ENCODE measurements at places on chromosomes 16 and 17.
A peak's percentile ranks its signal among the peaks of the same experiment; 100 is the strongest.

DNA sequence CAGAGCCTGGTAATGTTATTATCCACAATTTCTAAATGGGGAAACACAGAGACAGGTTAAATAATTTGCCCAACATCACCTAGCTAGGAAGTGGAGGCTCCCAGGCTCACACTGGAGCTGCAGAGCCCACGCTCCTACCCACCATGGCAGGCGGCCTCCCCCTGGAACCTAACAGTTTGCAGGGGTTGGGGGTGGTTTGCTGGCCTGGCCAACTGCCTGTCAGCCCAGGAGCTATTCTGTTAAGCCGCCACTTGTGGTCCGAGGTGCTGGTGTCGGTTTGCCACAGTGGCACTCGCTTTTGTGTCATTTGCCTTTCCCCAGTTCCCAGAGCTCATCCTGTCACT is 3.6 kb downstream of the PRCD start:
- DNase-seq, result no peak

DNA sequence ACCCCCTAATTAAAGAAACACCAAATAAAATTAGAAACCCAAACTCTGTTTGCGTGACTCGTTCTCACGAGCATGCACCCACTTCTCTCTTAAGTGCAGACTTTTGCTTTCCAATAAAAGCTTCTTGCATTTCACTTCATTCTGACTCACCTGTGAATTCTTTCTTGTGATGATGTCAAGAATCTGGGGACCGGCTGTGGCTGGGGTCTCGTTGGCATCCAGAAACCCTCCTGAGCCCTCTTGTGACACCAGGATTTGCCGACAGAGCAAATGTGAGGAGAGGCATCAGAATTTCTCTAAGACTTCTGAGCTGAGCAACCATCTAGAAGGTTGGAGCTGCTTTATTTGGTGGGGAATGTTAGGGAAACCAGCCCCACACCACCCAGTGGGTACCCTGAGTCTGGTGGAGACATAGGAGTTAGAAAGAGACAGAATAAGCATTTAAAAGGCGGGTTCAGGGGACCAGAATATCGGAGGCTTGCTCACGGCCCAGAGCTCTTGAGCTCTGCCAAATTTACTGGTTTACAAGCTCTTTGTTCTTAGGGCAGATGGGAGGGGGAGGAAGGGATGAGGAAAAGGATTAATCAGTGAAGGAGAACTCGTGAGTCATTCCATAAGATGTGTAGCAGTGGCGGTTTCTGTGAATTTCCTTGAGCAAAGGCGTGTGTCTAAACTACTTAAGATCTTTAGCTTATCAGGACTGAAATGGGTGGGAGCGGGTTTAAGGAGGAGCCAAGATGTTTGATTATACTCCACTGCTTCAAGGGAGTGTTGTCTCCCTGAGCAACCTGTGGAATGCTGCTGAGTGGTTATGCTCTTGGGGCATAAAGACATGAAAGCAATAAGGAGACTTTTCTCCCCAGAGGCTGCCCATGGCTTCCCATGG is 24.2 kb upstream of the TMC5 start:
- no peak for DNase-seq

GRCh38 chr16:14641926-14642325 is 9.2 kb downstream of the BFAR start:
- DNase-seq, result no peak

DNA sequence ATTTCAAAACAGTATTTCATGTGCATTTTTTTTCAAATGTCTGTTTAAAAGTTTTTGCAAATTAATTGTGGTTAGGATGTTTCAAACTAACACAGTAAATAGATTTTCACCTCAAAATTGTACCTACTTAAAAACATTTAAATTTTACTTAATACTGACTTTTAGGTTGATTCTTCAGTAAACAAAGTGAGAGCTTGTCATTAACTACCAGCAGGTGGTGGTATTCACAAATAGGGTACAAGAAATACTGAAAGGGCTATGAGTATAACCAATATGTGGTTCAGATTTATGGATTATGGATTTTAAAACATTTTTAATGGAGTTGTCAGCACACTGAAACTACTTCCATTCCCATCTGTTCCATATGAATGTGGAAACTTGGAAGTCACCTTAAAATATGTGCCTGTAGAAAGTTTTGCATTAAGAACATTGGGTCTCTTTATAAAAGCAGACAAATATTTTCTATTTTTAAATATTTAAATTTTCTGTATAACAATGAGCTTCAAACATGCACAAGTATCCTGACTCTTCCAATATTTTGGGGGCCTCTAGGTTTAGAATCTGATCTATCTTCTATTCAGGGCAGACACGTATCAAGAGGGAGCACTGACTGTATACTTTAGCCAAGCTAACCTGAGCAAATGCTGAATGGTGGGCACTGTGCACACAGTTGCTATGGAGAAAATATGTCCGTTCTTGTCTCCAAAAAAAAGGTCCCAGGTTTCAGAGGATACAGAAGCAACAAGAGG is 155.6 kb downstream of the SNX11 start:
- DNase-seq, result peak; percentile 56

- peak; percentile 36 for DNase-seq
Measured at GRCh38 chr17:386141-386876, 33.7 kb upstream of the RPH3AL start.

- no peak for DNase-seq
Measured at GRCh38 chr16:48384520-48385252, 527 bp downstream of the SIAH1 start.

DNA sequence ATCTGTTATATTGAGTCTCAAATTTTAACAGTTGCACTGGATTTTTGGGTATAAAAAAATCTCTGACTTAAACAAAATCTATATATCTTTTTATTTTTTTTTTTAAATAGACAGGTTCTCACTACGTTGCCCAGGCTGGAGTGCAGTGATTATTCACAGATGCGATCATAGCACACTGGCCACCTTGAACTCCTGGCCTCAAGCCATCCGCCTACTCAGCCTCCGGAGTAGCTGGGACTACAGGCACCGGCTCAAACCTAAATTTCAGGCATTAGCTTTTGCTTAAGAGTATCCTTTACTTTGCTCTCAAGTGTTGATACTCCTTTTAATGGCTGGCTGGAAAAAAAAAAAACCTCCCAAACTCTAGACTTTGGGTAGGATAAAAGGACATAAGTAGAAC is 61.6 kb downstream of the RPGRIP1L start:
- DNase-seq, result no peak

DNA sequence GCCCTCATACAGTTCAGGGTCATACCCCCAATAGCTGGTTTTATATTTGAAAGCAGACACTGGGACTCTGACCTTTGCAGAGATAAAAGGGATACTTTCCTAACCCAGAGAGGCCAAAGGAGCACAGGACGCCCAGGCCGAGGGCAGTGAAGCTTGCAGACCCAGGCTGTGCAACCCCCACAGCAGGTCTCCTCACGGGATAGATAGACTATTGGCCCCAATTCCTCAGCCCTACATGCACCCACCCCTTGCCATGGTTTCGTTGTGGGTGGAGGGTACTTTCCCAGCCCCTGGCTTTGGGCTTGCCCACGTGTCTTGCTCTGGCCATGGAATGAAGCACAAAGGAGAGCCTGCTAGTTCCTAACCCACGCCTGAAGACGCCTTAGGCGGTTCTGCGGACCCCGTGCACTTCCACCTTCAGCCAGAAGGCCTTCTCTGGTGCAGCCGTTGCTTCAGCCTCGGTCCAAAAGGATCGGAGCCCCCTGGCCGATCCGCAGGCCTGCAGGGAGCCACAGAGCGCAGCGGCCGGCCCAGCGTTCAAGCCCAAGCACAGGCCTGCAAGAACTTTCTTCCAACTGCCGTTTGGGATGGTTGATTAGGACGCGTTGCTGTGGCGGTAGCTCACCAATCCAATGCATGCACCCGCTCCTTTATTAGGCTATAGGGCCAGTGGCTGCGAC is 9.8 kb upstream of the BRCA1 start:
- DNase-seq, result no peak

DNA sequence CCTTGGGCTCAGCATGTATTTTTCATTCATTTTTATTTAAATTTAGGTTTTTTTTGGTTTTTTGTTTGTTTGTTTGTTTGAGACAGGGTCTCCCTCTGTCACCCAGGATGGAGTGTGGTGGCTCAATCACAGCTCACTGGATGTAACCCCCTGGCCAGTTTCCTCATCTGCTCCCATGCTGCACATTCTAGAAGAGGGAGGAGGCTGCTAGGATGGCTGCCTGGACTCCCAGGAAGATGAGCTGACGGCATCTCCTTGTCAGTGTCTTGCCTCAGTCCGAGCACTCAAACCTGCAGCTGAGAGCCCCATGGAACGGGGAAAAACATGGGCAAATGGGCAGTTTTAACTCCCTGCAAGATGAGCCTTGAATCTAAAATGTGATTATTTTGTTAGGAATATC is 7.5 kb downstream of the MEAK7 start:
- DNase-seq, result no peak

GRCh38 chr16:28495795-28496749 is 1.6 kb downstream of the APOBR start:
- no peak for DNase-seq

DNA sequence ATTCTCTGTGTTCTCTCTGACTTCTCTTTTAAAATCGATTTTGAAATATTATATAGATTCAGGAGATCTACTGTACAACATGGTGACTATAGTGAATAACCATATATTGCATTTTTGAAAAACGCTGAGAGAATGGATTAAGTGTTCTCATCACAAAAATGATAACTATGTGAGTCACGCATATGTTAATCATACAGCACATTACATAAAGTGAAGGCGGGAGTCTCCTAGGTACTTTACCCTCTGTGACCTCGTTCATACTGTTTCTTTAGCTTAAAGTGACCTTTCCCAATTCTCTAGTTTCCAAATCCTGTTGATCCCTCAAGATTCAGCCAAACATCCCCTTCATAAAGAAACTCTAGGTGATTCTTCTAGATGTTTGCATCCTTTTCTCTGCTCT is 3.1 kb upstream of the KRTAP3-2 start:
- no peak for DNase-seq

DNA sequence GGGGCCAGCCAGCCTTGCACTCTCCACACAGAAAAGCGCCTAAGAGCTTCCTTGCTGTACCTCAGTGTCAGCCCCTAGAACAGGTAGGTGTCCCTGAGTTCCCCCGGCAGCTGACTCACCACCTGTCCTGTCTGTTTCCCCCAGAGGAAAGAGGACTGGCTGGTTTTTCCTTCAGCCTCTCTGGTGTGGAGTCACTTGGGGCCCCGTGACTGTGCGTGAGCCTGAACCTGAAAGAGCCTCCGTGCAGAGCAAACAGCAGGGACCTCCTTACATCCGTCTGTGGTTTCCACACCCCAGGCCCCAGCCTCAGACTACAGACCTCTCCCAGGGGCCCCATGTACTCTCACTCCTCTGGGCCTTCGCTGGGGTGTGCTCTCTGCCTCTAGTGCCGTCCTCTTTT is 87.8 kb downstream of the GNAO1 start:
- DNase-seq, result no peak

- no peak for DNase-seq
Measured at GRCh38 chr16:87369117-87369765, 14.3 kb downstream of the FBXO31 start.

DNA sequence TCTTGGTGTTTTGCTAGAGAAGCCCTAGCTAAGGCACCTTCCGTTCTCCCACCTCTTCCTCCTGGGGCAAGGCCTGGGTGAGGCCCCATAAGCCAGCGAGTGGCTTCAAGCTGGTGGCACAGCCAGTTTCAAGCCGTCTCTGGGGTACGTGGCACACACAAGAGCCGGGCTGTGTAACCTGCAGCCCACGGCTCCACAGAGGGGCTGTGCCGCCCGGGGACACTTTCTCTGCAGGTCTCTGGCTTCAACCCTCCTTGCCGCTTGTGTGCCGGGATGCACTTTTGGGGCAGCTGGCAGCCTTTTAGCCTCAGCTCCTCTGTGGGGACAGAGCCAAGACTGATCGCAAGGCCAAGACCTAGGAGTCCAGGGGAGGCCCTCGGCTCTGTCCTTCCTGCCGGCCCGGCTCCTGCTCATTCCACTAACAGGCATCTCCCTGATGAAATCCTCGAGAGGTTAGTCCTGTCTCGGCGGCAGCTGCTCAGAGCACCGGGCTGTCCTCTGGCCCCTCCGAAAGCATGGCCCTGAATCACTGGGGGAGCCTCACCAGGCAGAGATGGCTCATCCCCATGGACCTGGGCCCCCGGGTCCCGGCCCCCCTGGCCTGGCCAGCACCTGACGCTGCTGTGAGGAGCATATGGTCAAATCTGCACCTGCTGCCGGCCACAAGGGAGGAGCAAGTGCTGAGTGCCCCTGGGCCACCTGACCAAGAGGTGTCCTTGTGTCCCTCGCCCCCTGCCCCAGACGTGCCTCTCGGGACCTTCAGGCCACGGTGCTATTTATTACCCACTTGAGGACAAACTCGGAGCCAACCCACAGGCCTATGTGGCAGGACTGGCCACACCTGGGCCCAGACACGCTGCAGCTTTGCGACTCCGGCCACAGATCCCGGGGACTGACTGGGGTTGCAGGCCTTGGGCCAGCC is 98.5 kb downstream of the METRNL start:
- no peak for DNase-seq

DNA sequence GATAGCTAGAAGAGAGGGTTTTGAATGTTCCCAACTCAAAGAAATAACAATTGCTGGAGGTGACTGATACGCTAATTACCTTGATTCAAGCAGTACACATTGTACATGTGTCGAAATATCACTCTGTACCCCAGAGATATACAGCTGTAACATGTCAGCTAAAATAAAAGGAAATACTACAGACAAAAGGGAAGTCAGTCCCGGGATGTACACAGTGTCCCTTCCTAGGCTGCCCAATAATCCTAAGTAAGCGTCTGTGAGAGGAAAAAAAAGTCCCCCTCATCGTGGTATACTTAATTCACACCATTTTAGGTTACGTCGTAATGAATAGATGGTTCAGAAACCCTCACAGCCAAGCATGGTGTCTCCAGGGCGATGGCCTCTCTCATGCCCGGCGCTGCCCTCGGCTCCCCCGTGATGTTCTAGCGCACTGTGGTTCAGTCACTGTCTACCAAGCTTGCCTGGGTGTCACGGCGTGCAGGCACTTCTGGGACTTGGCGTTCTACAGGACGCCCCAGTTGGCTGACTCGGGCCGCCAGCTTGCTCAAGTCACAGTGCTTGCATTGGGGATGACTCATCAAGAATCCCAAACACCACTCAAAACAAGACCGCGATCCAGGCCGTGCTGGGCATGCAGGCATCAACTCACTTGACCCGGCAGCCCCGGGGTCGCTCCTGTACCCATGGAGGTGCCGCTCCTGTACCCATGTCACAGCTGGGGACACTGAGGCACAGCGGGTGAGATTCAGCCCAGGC is 27.6 kb downstream of the CCDC40 start:
- DNase-seq, result no peak

DNA sequence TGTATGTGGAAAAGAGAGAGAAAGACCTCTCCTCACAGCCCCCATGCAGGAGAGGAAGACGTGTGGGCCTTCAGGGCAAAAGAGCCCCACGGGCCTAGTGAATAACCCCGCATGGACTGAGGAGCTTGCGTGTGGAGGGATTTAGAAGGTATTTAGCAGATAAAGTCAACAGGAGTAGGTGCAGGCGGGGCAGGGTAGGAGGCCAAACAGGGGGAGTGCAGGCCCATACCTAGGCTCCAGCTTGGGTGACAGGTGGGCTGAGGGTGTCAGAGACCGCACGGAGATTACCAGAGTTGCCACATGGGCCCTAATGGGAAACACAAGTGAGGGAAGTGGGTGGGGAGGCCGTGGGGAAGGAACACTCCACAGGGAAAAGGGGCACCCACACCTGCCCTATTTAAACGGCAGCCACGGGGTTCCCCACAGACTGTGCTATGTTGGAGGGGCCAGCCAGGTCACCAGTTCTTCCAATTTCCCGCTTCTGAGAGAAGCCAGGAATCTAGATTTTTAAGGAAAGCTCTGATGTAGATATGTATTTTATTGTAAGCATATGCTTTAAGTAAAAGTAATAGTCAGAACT is 8.2 kb upstream of the CNGB1 start:
- no peak for DNase-seq

GRCh38 chr17:17394494-17394893 is 82.3 kb upstream of the MED9 start:
- no peak for DNase-seq

- peak; percentile 48 for DNase-seq
Measured at GRCh38 chr16:2155977-2156848, 631 bp downstream of the TRAF7 start.

Measured in NAMALWA (cell line).